Natural killer cell (primary cell): ENCODE measurements at places on chromosomes 3 and 15.

DNA sequence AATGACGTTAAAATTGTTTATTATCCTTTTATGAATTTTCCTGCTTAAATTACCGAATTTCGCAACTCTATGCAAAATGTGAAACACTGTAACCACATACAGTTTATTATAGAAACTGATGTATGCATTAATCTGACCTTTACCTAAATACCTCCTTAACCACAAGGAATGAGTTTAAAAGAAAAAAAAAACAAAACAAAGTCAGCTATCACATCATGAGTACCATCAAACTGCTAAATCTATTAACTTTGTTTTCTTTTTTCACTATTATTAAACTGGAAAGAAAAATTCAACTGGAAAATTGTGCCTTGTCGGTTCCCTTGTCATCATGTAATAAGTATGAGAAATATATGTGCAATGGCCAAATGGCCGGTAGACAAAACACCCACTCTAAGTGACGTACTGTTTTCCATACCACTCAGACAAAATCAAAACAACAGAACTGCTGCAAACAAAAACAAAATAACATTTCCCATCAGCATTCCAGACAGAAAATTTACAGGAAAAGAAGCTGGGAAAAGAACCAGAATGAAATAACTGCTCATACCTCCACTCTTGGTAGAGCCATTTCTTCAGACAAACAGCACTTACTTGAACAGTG lies 415.3 kb downstream of the FOXP1 start:
- H3K4me3 ChIP-seq, result no peak overlapping the region
- H3K36me3 ChIP-seq, result no peaks in the 10 kb centered on the region
- H3K27me3 ChIP-seq, result no peaks in the 10 kb centered on the region
- H3K27ac ChIP-seq, result no peak overlapping the region
- no peak for DNase-seq

DNA sequence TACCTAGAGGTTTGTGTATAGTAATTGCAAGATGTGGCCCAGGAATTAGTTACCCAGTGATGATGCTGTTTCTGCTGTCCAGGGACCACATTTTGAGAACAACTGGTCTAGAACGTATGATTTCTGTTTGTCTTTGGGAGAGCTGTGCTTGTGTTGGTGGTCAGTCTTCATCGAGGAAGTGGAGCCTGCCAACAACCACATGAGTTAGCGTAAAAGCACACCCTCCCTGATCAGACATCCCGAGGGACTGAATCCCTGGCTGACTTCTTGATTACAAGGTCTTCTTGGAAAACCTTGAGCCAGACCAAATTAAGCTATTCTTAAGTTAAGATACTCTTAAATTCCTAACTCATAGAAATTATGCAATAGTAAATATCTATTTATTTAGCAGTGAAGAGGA lies 81.7 kb upstream of the ZPLD1 start:
- H3K27ac ChIP-seq, result no peak overlapping the region
- H3K27me3 ChIP-seq, result no peaks in the 10 kb centered on the region
- H3K36me3 ChIP-seq, result no peaks in the 10 kb centered on the region
- no peaks in the 10 kb centered on the region for H3K4me1 ChIP-seq
- no peak overlapping the region for H3K4me3 ChIP-seq

- no peaks in the 10 kb centered on the region for H3K36me3 ChIP-seq
- H3K4me3 ChIP-seq, result no peak overlapping the region
- no peak overlapping the region for H3K27ac ChIP-seq
- H3K4me1 ChIP-seq, result peaks cover 7% of the 10 kb centered on the region
- no peak for DNase-seq
- no peaks in the 10 kb centered on the region for H3K27me3 ChIP-seq
Observed at GRCh38 chr3:195065142-195065863, 205.7 kb downstream of the XXYLT1 start.

DNA sequence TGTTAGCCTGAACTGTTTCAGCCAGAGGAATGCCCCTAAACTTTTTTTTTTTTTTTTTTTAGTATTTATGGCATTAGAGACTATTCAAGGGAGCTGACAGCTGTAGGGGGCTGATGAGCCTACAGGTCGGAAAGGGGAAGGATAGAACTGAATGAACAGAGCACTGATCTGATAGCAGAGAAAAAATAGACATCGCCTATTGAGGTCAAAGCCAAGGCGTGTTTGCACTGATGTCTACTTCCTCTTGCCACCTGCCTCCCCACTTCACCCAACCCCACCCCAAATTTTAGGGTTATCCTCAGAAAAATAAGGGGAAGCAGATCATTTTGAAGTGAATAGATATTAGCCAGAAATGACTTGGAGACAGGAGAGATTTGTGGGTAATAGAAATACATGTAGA lies 3.0 kb upstream of the ZMAT3 start:
- H3K36me3 ChIP-seq, result no peaks in the 10 kb centered on the region
- peaks cover 14% of the 10 kb centered on the region for H3K4me1 ChIP-seq
- no peak for DNase-seq
- no peak overlapping the region for H3K4me3 ChIP-seq
- H3K27me3 ChIP-seq, result no peaks in the 10 kb centered on the region

DNA sequence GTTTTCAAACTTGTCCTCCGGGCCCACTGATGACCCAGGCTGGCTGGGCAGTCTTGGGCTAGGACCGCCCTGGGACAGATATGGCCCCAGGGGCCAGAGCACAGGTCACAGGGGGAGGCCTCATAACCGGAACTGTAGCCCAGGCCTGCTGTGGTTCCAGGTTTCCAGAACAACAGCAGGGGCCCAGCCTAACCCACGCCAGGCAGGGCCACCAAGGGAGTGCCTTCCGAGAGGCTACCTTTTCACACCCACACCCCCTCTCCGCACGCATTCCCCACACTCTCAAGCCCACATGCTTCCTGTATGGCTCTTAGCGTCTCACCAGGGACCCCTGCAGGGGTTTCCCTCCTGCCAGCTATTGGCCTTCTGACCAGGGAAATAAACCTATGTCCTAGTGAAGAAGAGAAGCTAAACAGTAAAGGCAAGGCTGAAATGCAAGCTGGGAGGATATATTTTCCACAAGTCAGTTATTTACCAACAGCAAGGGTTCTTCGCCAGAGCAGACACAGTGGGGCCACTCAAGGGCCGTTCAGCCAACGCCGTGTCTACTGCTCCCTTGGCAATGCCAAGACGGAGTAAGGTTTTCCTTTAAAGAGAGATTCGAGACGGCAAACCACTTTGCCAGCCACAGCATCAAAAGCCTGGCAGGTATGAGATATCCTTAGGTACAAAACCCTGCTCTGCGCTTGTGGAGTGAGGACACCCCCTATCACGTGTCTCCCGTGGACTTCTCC lies 135.1 kb downstream of the ATP10A start:
- no peaks in the 10 kb centered on the region for H3K27me3 ChIP-seq
- no peak for DNase-seq
- H3K4me1 ChIP-seq, result peaks cover 14% of the 10 kb centered on the region
- no peak overlapping the region for H3K27ac ChIP-seq

DNA sequence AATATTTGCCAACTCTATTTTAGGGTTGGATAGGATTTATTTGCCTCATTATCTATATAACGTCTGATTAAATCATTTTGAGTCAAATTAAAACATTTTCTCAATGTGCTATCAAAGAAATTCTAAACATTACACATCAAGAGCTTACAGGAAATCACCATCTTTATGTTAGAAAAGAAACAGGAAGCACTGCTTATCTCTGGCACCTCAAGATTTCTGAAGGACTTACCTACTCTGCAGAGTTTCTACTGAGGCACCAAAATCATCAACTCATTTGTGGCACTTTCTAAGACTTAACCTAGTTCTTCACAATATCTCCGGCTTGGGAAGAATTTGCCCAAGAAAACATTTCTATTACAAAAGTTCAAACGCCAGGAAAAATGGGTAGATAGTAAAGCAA lies 181.3 kb upstream of the EOMES start:
- H3K4me1 ChIP-seq, result peaks cover 30% of the 10 kb centered on the region
- no peak overlapping the region for H3K4me3 ChIP-seq
- no peak overlapping the region for H3K27ac ChIP-seq

- no peaks in the 10 kb centered on the region for H3K27me3 ChIP-seq
- no peak overlapping the region for H3K27ac ChIP-seq
- no peak for DNase-seq
- H3K4me1 ChIP-seq, result peaks cover 36% of the 10 kb centered on the region
- no peaks in the 10 kb centered on the region for H3K36me3 ChIP-seq
Observed at GRCh38 chr15:75195766-75196241, 5.9 kb upstream of the C15orf39 start.

DNA sequence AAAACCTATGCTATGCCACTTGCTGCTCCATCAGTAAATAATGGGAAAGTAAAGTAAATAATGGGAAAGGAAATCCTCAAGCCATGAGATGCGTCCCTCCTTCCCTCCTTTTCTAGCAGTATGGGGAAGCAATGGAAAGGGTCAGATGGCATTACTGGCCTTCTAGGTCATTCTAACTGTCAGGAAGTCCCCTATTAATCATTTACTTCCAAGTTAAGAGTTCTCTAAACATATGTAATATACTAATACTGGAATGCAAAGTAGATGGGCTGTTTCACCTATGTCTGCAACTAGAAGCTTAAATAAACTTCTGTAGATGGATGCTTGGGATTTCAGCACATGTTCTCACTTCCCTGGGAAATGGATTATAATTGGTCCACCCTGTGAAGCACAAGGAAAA lies 55.9 kb downstream of the MDFIC2 start:
- no peaks in the 10 kb centered on the region for H3K4me1 ChIP-seq
- no peak overlapping the region for H3K27ac ChIP-seq
- H3K4me3 ChIP-seq, result no peak overlapping the region
- H3K36me3 ChIP-seq, result no peaks in the 10 kb centered on the region
- DNase-seq, result no peak

DNA sequence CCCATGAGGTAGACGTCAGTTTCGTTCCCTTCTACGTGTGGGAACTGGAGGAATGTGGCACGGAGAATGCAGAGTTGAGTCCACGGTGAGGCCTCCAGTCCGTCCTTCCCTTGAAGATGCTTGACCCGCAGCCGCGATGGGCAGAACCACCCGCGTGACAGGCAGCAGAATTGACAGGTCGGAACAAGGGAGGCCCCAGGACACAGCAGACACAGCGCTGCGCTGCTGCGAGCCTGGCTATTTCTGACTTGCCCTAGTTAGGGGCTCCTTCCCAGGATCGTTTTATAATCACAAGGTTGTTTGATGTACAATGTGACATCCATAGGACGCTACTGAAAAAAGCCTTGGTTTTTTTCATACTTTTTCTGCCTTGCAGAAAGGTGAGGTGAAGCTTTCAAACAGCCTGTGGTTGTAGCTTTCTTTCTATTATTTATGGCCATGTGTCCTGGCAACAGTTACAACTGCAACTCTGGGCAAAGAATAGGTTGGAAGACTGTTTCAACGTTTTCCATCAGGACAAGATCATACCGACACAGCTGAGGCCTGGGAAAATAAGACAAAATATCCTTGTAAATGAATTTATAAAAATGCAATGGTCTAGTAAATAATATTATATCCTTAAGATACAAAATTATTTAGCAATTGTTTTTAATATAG lies 9.6 kb upstream of the TMEM41A start:
- H3K36me3 ChIP-seq, result no peaks in the 10 kb centered on the region
- no peaks in the 10 kb centered on the region for H3K4me1 ChIP-seq
- no peak overlapping the region for H3K27ac ChIP-seq
- H3K4me3 ChIP-seq, result no peak overlapping the region

DNA sequence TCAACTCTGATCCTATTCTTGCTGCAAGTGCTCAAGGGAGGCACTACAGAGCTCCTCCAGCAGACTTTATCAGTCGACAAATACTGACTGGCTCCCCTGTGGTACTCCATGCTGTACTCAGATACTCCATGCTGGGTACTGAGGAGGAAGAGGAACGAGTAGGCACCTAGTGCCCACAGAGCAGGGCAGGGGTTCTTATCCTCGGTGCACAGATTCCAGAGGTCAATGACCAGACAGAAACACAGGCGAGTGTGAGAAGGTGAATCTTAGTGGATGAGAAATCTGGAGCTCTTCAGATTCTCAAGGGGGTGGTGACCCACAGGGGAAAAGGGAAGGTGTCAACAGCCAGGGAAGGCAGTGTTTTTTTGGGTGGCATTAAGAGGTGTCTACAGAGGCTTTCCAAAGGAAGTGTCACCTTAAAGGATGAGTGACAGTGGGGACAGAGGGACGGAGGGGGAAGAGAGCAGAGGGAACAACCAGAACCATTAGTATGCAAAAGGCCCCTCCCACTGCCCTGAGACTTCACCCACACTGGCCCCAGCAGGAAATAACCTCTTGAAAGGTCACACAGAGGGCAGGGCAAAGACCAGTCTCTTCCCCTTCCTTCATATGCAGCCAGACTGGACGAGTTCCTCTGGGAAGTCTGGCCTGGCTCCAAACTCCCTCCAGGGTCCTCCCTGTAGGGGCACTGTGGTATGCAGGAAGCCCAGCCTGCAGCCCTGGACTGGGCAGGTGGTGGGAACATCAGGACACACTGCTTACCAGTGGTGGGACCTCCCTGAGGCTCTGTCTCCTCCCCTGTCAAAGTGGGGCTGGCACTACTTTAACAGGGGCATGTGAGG lies 27.5 kb downstream of the CCDC12 start:
- peaks cover 98% of the 10 kb centered on the region for H3K4me1 ChIP-seq
- H3K4me3 ChIP-seq, result no peak overlapping the region
- no peaks in the 10 kb centered on the region for H3K27me3 ChIP-seq
- peak; percentile 45 for DNase-seq

DNA sequence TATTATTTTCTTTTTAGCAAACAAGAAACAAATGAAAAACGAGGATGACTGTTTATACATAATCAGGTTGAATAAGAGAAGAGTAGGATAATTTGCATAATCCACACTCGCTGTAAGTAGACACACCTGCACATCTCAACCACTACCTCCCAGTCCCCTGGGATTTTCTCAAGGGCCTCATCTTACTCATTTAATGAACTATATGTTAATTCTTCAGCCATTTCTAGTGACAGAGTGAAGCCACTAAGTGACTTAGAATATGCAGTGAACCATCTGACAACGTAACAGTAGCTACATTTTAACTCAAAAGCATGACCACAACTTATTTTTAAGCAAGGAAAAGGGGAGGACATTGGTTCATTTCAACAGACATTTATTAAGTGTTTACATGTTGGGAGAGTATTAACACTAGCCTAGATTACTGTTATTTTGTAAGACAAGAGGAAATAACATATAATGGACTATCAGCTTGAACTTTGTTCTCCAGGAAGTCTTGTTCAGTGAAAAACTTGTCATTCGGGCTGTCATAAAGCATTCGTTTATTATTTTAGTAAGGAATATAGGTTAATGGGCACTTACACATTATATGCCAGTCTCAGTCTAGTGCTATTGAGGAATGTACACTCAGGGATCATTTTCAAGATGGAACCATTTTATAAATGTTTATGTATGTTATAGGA lies 173.0 kb upstream of the ROBO2 start:
- H3K27me3 ChIP-seq, result no peaks in the 10 kb centered on the region
- DNase-seq, result no peak
- no peaks in the 10 kb centered on the region for H3K36me3 ChIP-seq
- no peak overlapping the region for H3K4me3 ChIP-seq
- H3K27ac ChIP-seq, result no peak overlapping the region

DNA sequence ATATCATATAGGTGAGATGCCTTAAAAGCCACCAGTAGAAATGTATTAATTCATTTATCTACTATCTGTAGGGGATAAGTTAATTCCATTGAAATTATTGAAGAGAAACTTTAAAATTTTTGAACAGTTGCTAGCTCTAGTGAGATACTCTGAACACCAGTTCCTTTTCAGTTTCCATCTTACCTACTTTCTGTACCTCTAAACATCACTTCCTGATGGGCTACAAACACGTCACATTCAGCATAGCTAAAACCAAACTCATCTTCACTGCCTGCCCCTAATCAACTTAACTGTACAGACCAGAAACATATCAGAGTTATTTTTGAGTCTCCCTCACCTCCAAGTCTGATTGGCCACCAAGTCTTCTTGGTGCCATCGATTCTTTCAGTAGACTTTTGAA lies 88.9 kb downstream of the FEZF2 start:
- DNase-seq, result no peak
- H3K36me3 ChIP-seq, result no peaks in the 10 kb centered on the region
- no peak overlapping the region for H3K27ac ChIP-seq
- H3K4me3 ChIP-seq, result no peak overlapping the region
- H3K4me1 ChIP-seq, result no peaks in the 10 kb centered on the region
- no peaks in the 10 kb centered on the region for H3K27me3 ChIP-seq

GRCh38 chr3:141181196-141181595 lies 50.4 kb upstream of the PXYLP1 start:
- no peaks in the 10 kb centered on the region for H3K4me1 ChIP-seq
- no peak overlapping the region for H3K4me3 ChIP-seq
